ENCODE measurements at places on chromosomes 11 and 22.

DNA sequence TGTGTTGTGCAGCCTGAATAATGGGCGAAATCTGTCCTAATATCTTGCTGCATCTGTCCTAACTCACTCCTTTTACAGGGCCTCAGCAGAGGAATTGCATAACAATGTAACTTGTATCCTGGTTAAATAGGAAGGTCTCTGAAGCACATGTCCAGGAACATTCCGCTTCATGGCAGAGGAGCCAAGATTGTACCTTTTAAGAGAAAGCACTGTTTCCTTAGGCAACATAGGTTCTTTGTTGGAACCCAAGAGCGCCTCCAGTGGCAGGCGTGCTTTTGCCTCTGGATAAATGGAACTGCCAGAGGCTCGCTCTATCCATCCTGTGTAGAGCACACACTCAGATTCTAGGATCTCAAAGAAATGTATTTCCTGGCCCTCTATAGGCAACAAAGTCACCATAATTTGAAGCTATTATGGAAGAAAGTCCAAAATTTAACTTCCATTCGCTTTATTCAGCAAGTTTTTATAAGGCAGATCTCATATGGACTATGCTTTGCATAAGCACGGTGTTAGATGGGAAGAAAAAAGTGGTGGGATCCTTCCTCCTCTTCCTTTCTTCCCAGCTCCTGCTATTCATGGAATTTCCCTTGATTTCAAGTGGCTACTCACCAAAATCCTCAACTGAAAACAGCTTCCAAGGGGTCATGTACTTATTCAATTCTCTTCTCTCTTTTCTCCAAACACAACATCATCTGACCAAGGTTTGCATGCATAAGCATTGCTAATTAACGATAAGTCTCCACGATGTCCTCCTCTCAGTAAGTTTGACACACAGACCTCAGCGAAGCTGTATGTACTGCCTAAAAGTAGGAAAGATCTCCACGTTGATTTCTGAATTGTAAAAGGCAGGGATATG lies at the start of gene BLID:
TSS of gene BLID (minus strand) at position 692 of the 856 bp plus-strand sequence. CDS start at position 399, 293 bp downstream.
- no peak for DNase-seq

DNA sequence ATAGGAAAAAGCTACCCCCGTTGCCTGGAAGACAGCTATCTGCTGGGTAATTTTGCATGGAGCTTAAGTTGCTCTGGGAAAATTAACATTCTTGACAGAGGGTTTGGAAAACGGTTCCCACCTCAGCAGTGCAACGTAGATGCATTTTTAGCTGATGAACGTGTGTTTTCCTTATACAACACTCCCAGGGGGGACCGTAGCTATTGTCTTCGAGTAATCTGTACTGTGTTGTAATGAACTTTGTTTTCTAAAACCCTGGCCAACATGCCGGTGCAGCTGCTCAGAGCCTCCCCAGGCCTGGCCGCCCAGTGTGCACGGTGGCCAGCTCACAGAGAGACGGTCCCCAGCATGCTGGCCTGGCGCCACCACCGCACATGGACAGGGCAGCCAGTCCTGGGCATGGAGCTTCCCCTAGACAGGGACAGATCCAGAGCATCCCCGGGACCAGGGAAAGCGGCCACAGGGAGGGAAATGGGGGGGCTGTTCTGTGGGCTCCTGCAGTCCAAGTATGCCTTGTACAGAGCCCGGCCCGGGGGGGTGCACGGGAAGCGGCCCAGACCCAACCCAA lies 2.2 kb downstream of the TNNT3 start:
- DNase-seq: no peak

- no peak for DNase-seq
These were observed 11.5 kb downstream of the PKNOX2 start for GRCh38 chr11:125175896-125176575.

GRCh38 chr22:45125188-45125587 lies 38.5 kb upstream of the NUP50 start:
- DNase-seq: no peak

- no peak for DNase-seq
These were observed 15.6 kb upstream of the MFNG start for GRCh38 chr22:37501610-37502341.

- peak; percentile 41 for DNase-seq
These were observed 1.9 kb downstream of the NLRP6 start for GRCh38 chr11:279966-280705.

DNA sequence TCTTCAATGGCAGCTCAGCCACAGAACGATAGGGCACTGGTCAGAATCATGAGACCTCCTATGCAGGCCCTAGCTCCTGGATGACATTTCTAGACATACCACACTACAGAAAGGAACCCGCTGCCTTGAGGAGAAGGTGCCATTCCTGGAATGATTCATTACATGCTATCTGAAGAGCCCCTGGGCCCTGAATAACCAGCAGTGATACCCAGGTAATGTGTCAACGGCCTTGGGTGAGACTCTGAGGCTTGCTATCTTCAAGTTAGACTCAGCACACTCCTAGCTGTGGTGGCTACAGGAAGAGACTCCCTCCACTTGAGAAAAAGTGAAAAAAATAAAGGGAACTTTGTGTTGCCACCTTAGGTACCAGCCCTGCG lies 161.2 kb upstream of the GRIA4 start:
- DNase-seq: no peak

DNA sequence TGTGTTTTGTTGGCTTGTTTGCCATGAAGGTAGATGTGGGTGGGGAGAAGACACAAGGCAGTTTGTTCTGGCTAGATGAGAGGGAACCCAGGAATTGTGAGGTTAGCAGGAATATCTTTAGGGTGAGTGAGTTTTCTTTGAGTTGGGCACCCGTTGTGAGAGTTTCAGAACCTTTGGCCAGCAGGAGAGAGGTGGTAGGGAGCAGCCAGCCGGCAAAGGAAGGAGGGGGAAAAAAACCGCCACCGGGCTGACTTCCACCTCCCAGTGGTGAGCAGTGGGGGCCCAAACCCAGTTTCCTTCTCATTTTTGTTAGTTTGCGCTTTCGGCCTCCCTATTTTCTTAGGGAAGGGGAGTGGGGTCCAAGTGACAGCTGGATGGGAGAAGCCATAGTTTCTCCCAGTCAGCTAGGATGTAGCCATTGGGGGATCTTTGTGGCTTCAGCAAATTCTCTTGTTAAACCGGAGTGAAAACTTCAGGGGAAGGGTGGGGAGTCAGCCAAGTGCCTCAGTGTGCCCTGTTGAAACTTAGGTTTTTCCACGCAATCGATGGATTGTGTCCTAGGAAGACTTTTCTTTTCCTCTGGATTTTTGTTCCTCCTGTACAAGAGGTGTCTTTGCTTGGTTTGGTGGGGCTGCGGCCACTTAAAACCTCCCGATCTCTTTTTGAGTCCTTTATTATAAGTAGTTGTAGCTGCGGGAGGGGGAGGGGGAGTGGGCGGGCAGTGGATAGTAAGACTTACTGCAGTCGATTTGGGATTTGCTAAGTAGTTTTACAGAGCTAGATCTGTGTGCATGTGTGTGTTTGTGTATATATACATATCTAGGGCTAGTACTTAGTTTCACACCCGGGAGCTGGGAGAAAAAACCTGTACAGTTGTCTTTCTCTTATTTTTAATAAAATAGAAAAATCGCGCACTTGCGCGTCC lies 1.1 kb upstream of the GCAT start:
- DNase-seq: no peak

DNA sequence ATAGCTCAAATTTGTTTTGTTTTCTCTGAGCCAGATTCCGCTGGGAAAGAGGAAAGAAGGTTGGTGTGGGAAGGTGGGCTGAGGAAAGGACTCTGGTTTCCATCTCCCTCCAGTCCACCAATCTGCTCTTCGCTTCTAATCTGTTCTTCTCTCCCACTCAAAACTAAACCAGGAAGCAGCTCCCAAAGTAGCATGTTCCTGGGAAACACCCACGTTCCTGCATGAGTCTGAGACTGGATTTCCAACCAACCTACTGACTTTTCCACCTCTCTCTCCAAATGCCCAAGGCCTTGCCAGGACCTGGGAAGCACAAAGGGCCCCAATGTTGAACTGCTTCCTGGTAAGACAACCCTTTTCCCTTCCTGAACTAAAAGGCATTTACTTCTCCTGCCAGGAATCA lies 110.2 kb downstream of the WT1 start:
- no peak for DNase-seq

DNA sequence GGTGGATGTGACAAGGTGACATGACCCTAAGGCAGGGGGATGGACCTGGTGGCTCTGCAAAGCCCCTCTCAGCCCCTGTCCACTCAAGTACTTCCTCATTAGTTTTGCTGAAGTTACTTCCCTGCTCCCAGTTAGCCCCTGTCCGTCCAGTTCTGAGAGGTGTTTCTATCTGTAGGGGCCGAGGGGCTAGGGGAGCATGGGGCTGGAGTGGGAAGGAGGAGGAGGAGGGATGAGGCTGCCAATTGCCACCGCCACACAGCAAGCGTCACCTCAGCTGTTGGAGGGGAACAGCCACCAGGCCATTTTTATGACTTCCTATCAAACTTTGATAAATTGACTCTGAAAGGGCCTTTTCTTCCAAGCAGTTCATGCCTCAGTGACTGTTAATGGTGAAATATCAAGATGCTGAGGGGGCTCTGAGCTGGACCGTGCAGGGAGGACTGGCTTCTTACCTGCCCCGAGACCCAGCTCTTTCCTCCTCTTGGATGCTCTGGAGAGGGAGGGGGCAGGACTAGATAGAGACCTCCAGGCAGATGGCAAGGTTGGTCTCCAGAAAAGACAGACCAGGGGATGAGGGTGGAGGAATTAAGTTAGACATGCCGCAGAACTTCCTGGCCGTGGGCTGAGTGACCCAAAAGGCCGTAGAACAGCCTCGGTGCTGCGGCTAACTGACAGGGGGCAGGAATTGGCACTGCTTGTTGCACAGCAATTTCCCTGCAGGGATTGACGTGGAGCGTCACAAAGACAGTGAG lies 137.0 kb downstream of the ST3GAL4 start:
- DNase-seq: no peak

DNA sequence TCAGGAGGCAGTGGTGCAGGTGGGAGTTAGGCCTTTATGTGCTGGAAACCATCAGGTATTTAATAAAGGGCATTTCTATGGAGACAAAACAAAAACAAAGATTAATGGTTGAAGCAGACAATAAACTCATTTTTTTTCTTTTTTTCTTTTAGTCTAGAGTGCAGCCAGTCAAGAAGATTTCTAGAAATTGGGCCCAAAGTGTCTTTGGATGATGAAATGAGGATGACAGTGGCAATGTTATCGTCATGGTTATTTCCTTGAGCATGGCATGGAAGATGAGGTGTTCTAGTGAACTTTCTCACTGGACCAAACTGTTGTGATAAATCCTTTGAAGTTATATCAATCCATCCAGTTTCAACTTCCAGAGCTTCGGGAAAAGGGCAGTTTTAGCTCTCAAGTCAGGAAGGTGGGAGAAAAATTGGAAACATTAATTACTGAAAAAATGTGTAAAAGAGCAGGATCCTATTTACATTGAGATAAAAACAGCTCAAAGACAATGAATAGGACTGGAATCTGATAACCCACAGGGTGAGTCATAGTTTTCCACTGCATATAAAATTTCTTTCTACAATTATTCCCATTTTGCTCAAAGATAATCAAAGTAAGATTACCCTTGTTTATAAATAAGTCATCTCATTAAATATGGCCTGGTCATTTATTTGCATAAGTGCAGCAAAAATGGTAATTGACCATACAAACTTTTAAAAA lies 33.0 kb downstream of the PRR5L start:
- no peak for DNase-seq

DNA sequence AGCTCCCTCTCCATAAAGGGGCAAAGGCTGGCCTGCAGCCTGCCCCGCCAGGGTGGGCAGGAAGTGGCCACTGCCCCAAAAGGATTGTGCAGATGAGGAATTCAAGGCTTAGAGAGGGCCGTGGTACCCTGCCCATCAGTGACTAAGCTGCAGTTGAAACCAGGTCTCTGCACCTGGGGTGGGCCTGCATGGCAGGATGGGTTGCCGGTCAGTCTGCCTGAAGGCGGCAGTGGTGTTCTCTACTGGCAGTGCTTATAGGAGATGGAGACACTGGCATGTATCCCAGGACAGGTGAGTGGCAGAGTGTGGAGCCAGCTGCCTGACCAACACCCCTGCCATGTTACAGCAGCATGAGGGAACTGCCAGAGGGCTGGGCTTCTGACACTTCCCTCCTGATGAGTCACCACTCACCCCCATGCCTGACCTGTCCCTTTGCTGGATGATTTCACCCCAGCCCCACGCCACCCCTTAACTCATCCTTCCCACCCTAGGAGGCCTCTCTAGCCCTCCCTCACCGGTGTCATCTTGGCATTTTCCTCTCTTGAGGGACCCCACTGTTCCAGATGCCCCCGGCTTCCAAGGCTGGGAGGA lies 70.2 kb upstream of the LMO1 start:
- DNase-seq: no peak

GRCh38 chr11:65262776-65263175 lies 1.0 kb downstream of the POLA2 start:
- no peak for DNase-seq

GRCh38 chr11:1644601-1645356 lies 15.2 kb downstream of the KRTAP5-5 start:
- DNase-seq: no peak

DNA sequence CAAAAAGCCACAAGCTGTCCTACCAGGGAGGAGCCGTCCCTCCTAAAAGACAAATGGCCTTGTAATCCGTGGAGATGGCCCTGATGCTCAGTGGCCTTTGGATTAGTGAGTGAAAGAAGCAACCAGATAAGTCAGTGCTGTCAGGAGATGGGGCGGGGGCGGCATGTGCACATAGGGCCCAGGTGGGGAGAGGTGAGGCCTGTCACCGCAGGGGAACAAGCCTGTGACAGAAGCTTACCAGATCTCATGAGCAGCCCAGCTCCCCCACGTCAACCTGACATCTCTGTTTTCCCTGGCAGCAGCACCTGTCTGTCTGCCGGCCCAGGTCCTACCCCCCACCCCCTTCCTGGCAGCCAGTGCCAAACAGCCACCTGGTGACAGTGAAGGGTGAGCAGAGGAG lies 162.6 kb downstream of the BUD13 start:
- DNase-seq: no peak

DNA sequence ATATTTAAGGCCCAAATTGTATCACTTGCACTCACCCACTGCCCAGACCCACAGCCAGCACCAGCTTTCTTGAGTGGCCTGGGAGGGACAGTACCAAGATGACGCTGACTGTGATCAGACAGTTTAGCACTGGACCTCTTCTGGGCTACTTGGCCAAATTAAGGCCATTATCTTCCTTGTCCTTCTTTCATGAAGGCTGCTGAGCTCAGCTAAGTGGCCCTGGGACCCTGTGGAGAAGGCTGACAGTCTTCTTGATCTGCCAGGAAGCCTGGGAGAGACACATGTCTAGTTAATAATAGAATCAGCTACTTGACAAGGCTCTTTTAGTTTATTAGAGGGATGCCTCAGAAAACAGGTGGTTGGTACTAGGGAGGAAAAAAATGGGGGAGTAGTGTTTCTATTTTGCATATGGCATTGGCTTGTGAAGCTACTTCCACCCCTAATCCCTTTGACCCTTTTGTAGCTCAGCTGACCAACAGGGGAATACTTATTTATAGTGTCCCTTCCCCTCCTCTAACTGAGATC lies 127.9 kb upstream of the NTM start:
- DNase-seq: no peak

GRCh38 chr11:34468209-34468841 lies 29.6 kb downstream of the CAT start:
- DNase-seq: peak; percentile 14

All from CD4-positive, alpha-beta T cell treated with Interleukin-6 at 100 ng/mL for 8 hours (primary cell).